T-cell (primary cell): ENCODE measurements at places on chromosomes 12 and 14.
A peak's percentile ranks its signal among the peaks of the same experiment; 100 is the strongest.

GRCh38 chr12:6273541-6274230, 36.8 kb upstream of the PLEKHG6 start:
- DNase-seq, result no peak

- DNase-seq, result peak; percentile 90
Measured at GRCh38 chr14:104768437-104769323, 15.7 kb downstream of the SIVA1 start.

- no peak for DNase-seq
Measured at GRCh38 chr12:69405566-69405865, 46.0 kb downstream of the YEATS4 start.

DNA sequence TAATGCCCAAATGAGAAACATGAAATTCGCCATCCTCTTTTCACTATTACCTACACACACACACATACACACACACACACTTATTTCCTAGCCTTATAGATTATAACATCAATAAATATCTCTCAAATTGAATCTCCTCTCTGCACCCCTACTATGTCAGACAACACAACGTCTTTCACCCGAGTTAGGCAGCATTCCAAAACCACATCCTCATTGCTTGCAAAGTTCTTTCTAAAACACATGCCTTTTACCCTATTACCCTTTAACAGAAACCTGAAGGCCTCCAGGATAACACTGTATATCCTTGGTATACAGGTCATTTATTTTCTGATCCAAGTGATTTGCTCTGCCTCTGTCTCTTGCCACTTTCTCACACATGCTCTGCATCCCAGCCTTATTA, 56.3 kb downstream of the KCNH5 start:
- DNase-seq, result no peak

DNA sequence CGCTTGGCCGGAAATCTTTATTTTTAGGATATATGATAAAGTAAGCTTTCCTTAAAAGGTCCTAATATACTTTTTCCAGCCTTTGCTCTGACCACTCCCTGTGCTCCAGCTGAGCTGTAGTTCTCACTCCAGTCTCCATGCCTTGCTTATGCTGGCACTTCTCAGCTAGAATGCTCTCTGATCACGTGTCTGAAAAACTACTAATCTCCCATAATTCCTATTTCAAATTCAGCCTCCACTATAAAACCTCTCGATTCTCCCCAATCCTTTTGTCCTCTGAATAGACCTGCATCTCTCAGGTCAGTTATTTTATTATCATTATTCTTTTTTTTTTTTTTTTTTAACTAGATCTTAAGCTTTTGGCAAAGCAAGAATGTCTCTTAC, 3.7 kb downstream of the BIN2 start:
- DNase-seq, result no peak

- DNase-seq, result no peak
Measured at GRCh38 chr12:71694099-71694820, 8.4 kb downstream of the TMEM19 start.

GRCh38 chr12:81329085-81329484, 251.2 kb downstream of the ACSS3 start:
- no peak for DNase-seq

GRCh38 chr12:29921307-29921706, 137.6 kb upstream of the TMTC1 start:
- DNase-seq, result no peak

DNA sequence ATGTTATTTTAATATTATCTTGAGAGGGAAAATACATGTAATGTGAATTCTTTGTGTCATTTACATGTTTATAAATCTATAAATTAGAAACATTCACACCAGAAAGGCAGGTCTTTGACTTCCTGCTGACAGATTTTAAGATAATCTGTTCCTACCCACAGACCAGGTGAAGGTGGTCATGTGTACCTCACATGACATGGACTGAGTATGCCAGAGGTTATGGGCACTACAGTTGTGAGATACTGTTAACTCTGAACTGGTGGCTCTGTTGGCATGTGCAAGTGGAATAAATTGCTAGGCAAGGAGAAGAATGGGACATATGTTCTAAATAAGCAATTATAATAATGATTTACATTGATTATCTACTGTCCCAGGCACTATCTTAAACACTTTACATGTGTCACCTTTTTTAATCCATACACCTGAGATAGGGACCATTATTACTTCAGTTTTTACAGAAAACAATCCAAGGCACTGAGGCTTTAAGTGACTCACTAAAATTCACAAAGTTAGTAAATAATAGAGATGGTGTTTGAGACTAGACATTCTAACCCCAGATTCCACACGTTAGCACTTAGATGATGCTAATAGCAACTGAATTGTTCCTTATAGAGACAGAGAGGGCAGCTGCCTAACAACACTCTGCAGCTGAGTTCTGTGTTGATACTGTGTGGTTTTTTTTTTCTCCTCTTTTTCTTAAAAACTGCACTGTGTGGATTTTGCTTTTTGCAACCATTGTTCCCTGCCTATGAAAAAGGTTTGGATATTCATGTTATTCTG, 23.8 kb downstream of the SLC16A7 start:
- no peak for DNase-seq

- no peak for DNase-seq
Measured at GRCh38 chr12:124379938-124380754, 85.3 kb downstream of the RFLNA start.

- DNase-seq, result no peak
Measured at GRCh38 chr12:11565752-11566151, 83.7 kb upstream of the ETV6 start.

GRCh38 chr12:7101047-7101693, 7.8 kb downstream of the C1RL start:
- no peak for DNase-seq

DNA sequence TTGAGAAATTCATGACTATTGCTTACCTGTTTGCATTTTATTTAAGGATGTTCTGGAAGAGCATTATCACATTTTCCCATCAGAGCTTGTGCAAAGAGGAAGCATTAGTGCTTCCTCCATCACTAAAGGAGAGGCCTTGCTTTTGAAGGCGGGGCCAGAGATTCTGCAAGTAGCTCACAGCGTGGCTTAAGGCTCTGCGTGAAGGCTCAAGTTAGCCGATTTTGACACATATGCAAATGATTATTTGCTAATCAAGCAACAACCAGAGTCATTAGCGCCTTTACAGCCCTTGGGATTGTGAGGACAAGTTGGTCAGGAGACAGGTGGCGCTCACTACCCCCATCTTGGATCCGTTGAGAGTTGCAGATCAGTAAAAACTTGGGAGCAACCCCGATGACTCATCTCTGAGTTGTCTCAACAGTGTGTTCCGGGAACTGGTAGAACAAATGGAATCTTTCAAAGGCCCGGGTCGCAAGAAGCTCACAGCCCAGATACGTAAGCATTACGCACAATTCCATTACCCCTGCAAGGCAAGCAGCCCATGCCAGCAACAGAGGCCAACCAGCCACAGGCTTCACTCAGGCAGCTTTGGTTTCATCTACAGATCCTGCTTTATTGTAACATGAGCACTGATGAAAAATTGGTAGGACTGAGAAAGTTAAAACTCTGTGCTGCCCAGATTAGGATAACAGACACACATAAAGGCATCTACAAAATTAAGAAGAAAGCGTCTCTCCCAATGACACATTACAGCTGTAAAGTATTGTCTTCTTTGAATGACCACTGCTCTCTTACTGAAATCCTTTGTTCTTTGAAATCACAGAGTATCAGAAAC, 34.9 kb upstream of the SPTSSA start:
- DNase-seq, result no peak

GRCh38 chr14:64877846-64878245, 1.9 kb downstream of the SPTB start:
- DNase-seq, result no peak

- DNase-seq, result no peak
Measured at GRCh38 chr12:103771466-103771865, 69.6 kb downstream of the NT5DC3 start.

GRCh38 chr12:88805286-88805685, 225.0 kb upstream of the KITLG start:
- no peak for DNase-seq

GRCh38 chr14:99969673-99970322, 95.4 kb upstream of the EVL start:
- no peak for DNase-seq

- DNase-seq, result no peak
Measured at GRCh38 chr12:24049101-24049500, 99.6 kb upstream of the SOX5 start.

DNA sequence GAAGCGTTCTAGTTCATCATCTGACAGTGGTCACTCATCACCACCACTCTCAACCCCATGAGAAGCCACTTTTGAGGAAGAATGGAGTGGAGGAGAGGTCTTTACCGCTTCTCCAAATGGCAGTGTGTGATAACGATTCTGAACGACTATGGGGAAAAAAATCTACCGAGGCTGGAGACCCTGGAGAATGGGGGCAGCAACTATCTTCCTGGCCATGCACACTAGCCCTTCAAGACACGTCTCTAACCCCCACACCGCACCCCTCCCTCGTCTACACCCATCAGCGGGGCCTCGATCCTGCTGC, 365 bp downstream of the ING4 start:
- DNase-seq, result no peak

GRCh38 chr12:16605642-16606116, 283 bp downstream of the LMO3 start:
- no peak for DNase-seq

GRCh38 chr12:10304161-10304574, 3.5 kb upstream of the KLRD1 start:
- no peak for DNase-seq

GRCh38 chr12:11652351-11653040, 3.0 kb downstream of the ETV6 start:
- no peak for DNase-seq

- DNase-seq, result no peak
Measured at GRCh38 chr12:6826734-6827436, 1.3 kb upstream of the P3H3 start.
